Tibial nerve (tissue), 4 donors: ENCODE measurements at places on chromosomes 5 and 9.

GRCh38 chr5:14551211-14551610, 30.4 kb upstream of the OTULINL start:
- DNase-seq: no peak

DNA sequence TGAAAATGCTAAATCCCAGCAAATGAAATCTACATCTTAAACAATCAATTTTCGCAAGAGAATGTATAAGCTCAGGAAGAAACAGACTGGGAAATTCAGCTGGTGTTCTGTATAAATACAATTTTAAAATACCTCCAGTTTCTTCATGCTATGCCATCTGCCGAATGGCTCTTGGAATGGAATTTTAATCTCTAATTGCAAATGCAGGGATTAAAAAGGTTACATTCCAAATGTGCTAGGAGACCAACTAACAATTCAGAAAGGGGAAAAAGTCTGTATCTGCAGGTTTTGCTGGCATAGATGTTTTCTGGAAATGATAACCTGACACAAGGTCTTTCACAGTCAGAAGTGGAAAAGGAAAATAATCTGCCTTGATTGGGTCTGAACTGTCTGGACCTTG, 379.7 kb downstream of the MAT2B start:
- no peak for DNase-seq

DNA sequence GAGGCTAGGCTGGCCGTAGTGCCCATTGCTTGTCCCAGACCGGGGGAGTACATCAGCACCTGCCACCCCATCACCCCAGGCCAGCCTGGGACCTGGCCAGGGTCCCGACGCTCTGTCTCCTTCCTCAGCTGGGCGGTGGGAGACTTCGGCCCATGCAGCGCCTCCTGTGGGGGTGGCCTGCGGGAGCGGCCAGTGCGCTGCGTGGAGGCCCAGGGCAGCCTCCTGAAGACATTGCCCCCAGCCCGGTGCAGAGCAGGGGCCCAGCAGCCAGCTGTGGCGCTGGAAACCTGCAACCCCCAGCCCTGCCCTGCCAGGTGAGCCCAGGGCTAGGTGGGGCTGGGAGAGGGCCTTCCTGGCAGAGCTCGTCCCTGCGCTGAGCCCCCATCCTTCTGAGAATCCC, 16.5 kb upstream of the CACFD1 start:
- DNase-seq: no peak

DNA sequence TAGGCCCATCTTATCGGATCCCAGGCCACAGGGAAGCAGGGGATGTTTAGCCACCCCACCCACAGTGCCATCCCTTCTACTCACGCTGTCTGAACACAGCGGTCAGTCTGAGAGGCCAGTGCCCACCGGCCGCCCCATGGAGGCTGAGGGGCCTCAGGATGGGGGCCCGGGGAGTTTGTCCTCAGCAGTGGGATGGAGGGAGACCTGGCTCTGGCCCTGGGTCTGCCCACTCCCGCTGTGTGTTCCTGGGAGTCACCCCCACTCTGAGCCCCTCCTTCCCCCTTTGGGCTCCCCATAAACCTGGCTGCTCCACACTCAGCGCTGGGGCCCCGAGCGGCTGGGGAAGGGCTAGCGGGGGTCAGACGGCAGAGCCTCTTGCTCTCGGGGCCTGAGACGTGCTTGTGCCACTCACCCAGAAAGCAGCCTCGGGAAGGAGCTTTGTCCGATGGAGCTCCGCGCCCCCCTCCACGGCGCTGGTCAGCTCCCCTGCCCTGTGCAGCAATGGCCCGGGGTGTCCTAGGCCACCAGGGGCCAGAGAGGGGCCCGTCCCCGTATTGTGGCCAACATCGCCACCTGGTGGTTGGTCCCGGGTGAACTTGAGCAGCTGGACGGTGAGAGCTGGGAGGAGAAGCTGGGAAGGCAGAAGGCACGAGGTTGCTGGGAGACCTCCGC, 10.9 kb upstream of the LAMC3 start:
- peak; percentile 29 for DNase-seq

- peak; percentile 75 for DNase-seq
Observed at GRCh38 chr9:131590907-131591844, 45.9 kb downstream of the PRRT1B start.

GRCh38 chr9:16309469-16310271, 560.8 kb downstream of the BNC2 start:
- DNase-seq: peak; percentile 66

DNA sequence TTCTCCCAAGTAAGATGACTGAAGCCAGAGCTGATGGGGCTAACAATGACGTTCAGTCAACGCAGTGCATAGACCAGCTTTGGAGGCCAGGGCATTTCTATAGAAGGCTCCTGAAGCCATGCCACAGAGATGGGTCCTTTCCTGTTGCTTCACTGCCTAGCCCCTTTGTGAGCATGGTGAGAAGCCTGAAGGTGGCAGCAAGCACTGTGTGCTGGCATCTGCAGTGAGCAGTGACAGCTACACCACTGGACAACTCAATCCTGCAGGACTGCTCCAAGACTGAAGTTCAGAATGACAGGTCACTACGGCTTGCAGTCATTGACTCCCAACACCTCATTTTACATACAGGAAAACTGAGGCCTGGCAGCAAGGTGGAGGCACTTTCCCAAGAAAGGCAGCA, 229.0 kb downstream of the TSSK1B start:
- no peak for DNase-seq

DNA sequence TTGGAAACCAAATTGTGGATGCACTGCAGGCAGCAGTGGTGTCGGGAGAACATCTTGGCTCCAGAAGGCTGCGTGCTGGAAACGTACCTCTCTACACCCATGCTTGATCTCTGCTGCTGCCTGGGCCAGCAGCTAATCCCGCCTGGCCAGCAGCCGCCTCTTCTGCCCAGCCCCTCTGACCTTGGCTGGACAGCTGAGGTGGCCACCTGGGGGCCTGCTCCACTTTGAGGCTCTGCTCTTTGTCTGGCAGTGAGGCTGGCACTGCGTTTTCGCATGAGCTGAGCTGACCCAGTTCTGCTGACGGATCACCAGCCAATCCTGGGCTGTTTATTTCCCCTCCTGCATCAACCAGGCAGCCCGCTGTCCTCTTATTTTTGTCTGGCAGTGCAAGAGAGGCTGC, 154.9 kb downstream of the TENT4A start:
- no peak for DNase-seq

GRCh38 chr5:157963244-157963643, 104.3 kb upstream of the CLINT1 start:
- no peak for DNase-seq

GRCh38 chr5:111782216-111782615, 25.2 kb upstream of the NREP start:
- no peak for DNase-seq

- DNase-seq: no peak
Observed at GRCh38 chr9:134209731-134210311, 45.5 kb upstream of the RNU6ATAC start.

DNA sequence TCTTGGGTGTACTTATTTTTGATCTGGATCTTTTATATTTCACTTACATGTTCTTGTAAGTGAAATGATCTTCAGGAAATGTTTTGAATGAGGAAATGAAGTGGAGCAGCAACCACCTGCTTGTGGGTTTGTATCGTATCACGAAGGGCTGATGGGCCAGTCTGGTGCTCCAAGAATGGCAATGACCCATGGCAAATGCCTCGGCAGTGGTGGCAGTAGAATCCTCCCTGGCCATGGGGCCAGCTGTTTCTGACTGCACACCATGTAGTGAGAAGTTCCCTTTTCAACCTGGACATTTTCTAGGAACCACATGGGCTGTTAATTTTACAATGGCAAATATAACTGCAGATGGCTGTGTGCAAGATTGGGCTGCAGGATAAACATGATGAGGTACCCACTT, 29.9 kb downstream of the MAT2B start:
- DNase-seq: no peak

DNA sequence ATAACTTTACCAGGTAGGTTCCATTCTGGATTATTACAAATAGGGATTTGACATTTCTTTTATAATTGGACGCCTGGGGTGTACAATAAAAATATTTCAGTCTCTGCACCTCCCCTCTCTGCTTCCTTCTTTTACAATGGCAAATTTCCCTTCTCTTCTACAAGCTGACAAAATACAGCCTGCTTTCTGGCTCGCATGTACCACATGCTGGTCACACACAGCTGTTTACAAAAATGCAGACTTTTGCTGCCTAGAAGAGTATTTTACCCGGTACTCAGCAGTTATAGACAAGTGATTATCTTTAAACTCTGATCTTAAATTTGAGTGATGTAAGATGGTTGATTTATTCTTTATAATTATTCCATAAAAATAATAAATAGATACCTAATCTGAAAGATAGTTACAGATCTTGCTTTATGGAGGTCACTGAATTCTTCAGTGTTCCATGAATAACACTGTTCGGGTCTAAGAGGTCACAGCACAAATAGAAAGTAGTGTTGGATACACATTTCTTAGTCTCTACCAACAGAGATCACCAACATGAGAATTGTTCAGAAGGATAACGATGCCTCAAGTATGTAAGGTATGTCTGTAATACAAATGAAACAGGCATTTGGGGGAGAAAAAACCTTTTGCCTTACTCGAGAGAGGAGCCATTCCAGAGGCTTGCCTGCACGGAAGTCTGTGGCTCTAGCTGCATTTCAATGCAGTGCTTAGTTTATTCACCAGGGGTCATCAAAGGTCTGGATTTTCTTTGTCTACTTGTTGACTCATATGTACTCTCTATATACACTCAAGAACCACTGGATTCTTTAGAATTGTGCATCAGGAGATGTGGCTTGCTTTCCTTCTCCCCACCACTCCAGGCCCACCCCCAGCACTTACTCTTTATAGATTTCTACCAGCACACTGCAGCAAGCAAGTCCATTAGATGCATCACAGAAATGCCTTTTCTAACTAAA, 206.6 kb upstream of the RFX3 start:
- DNase-seq: no peak

DNA sequence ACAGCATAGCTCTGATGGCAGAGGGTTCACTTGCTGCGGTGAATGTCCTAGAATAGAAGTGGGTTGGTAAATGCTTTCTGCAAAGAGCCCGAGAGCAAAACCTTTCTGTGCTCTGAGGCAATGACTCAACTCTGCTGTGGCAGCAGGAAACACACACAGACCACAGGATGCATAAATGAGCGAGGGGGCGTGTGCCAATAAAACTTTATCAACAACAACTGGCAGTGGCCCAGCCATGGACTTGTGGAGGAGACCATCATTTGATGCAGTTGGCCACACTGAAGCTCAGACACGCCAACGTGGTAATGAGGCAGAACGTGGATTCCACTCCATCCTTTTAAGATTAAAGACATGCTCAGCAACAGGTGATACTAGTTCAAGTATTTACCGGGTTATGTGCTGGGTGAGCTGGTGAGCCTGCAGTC, 6.8 kb downstream of the MRPL36 start:
- DNase-seq: no peak

- no peak for DNase-seq
Observed at GRCh38 chr5:79346420-79346824, 110.5 kb downstream of the JMY start.

GRCh38 chr9:87569008-87569509, 71.4 kb downstream of the DAPK1 start:
- DNase-seq: no peak

GRCh38 chr5:91668261-91668660, 285.1 kb upstream of the ARRDC3 start:
- no peak for DNase-seq

- DNase-seq: no peak
Observed at GRCh38 chr9:87167161-87167560, 219.9 kb upstream of the GAS1 start.

DNA sequence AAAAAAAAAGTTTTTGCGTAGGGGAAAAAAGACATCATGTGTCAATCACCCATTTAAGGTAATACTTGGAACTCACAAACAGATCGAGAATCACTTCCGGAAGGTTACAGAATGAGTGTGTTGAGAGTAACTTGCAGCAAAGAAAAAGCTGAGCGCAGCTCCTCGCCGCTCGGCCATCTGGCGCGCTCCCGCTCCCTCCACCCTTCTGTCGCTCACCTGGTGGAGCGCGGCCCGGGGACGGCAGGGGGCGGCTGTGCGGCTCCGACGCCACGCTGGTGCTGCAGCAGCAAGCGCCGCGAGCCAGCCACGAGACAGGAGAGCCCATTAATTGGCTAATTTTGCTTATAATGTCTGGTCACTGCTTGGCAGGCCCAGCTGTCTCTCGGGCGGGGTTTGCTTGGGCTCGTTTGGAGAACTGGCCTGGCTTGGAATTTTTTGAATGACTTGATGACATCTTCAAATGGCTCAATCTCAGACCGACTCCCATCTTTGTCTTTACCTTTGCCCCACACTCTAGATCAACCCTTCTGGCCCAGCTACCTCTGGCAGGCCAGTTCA, 601.8 kb downstream of the CCDC171 start:
- DNase-seq: no peak
